ENCODE measurements at places on chromosomes 6 and 20. TPM values are rescaled to one million over a fixed set of nuclear protein-coding genes. Genes with fewer than 3 reads are reported as not detected.

DNA sequence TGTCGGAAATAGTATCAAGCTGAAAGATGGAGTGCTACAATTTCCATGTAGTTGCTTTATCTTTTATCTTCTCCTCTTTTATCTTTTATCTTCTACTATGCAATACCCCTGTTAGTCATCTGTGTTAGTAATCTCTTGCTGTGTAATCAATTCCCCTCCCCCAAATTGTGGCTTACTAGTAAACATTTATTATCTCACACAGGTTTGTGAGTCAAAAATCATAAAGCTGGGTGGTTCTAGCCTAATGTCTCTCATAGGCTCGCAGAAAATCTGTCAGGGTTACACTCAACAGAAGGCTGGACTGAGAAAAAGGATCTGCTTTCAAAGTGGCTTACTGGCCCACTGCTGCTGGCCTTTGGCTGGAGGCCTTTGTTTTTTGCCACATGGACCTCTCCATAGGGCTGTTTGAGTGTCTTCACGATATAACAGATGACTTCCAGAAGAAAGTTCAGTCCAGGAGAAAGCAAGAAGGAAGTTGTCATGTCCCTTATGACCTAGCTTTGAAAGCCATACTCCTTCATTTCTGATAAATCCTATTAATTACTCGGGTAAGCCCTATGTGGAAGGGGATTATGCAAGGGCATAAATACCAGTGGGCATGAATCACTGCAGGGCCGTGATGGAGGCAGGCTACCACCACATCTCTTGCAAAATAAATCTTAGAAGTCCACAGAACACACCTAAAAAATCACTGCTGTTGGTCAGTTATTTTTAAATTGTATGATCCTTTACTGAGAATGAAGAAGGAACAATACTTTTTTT lies 24.5 kb upstream of the PTCHD4 start:
- no peak overlapping the region for H3K4me3 ChIP-seq
- no peaks in the 10 kb centered on the region for H3K4me1 ChIP-seq
- no peaks in the 10 kb centered on the region for H3K27me3 ChIP-seq
- no peak for DNase-seq

DNA sequence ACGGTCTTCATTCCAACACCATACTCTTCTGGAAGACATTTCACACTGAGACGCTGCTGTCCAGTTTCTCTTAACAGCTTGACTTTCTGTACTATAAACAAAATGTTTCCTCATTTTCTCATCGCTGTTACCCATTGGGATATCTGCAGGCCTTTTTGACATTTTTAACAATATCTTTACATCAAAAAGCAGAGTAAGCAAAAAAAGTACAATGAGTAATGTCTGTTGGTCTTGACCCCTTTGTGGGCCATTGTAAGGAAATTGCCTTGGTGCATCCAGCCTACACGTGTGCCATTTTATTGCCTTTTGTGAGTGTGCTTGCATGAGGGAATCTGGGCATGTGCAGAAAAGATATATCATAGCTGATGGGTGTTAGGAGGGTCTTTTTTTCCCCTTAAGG lies 129.1 kb upstream of the MANEA start:
- no peaks in the 10 kb centered on the region for H3K4me1 ChIP-seq
- no peak overlapping the region for H3K4me3 ChIP-seq
- no peaks in the 10 kb centered on the region for H3K36me3 ChIP-seq
- no peaks in the 10 kb centered on the region for H3K27me3 ChIP-seq

GRCh38 chr6:135665935-135666334 lies 168.4 kb upstream of the AHI1 start:
- no peak overlapping the region for H3K4me3 ChIP-seq
- no peak for DNase-seq
- H3K36me3 ChIP-seq: no peaks in the 10 kb centered on the region
- H3K27ac ChIP-seq: no peak overlapping the region

- H3K27ac ChIP-seq: peak overlapping the region; percentile 65
- H3K4me1 ChIP-seq: peaks cover 35% of the 10 kb centered on the region
- H3K27me3 ChIP-seq: no peaks in the 10 kb centered on the region
- DNase-seq: no peak
- H3K4me3 ChIP-seq: no peak overlapping the region
Measured at GRCh38 chr20:50540620-50541605, 30.7 kb downstream of the PTPN1 start.

GRCh38 chr6:114055349-114055748 lies 84.4 kb upstream of the HDAC2 start:
- no peaks in the 10 kb centered on the region for H3K36me3 ChIP-seq
- no peak overlapping the region for H3K27ac ChIP-seq
- H3K4me3 ChIP-seq: no peak overlapping the region
- no peak for DNase-seq

- H3K27me3 ChIP-seq: no peaks in the 10 kb centered on the region
- no peaks in the 10 kb centered on the region for H3K36me3 ChIP-seq
- no peak for DNase-seq
- H3K27ac ChIP-seq: no peak overlapping the region
Measured at GRCh38 chr6:168047841-168048723, 30.9 kb downstream of the FRMD1 start.

DNA sequence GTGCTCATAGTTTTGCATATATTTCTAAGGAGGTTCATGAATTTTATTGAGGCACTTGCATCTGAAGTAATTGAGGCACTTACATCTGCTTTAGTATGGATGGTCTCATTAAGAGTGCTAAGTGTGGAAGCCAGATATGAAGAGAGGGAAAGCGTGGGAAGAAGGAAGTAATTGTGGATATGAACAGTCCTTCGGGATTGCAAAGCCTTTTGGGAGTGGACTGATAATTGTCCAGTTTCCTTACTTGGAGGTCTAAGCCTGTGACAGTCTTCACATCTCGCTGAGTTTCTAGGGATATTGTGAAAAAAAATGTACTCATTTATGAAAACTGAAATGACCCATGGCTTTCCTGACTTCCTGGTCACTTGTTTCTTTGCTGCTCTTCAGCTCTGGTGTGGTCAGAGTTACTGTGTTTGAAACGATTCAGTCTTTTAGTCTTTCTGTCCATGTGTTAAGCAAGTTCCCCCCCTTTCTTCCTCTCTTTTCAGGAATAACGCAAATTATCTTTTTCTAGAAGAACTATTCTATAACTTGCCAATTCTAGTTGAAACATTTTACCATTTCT lies 137.3 kb downstream of the ZFAND3 start:
- no peak overlapping the region for H3K4me3 ChIP-seq
- no peaks in the 10 kb centered on the region for H3K27me3 ChIP-seq
- DNase-seq: no peak
- no peak overlapping the region for H3K27ac ChIP-seq
- no peaks in the 10 kb centered on the region for H3K36me3 ChIP-seq

DNA sequence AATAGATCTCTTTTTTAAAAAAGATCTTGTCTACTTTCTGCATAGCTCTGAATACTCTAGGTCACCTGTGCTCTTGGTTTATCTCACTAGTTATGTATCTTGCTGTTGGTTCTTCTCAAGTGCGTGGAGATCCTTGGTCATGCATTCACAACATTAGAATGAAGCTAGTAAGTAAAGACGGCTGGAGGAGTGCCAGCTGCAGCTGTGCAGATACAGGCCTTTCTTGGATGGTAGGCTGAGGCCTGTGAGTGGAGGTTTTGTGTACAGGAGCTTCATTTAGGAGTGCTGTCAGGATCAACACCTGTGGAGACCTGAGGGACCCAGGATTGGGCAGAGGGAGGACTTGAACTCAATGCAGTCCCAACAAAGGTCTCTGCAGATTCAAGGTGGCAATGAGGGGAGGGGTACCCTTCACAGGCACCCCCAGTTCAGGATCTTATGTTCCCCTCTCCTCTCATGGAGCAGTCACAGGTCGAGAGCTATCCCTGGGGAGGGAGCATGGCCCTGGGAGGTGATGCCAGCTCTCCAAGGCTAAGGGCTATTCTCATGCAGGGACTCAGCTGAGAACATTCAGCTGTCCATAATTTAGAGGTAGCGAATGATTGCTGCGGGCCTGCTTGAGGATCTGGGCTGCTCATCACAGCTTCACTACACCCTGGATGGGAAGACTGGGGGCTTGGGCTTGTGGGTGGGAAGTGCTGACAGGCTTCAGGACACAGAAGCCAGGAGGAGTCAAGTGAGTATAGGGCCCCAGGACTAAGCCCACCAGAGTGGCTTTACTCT lies 98.9 kb upstream of the ENPP5 start:
- H3K27ac ChIP-seq: no peak overlapping the region
- no peak for DNase-seq
- no peak overlapping the region for H3K4me3 ChIP-seq
- peaks cover 18% of the 10 kb centered on the region for H3K4me1 ChIP-seq
- H3K27me3 ChIP-seq: no peaks in the 10 kb centered on the region

GRCh38 chr20:7798176-7798575 lies 142.1 kb downstream of the HAO1 start:
- H3K4me1 ChIP-seq: no peaks in the 10 kb centered on the region
- no peak overlapping the region for H3K4me3 ChIP-seq
- no peaks in the 10 kb centered on the region for H3K36me3 ChIP-seq
- H3K27ac ChIP-seq: no peak overlapping the region
- DNase-seq: no peak
- no peaks in the 10 kb centered on the region for H3K27me3 ChIP-seq

DNA sequence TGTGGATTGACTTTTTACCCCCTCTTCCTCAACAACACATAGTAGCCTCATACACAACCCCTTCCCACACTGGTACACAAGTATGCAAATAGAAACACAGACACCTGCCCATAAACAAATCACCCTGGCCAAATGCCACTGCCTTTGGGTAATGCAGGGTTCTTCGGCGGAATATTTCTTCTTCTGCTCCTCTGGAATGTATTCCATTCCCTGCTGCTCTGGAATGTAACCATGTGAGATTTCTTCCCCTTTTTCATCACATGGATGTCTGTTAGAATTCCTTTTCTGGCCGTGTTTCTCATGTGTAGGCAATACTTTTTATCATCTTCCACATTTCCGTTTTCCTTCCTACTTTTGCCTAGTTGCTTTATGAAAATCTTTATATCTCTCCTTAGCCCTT lies 76.1 kb upstream of the TPD52L1 start:
- no peaks in the 10 kb centered on the region for H3K4me1 ChIP-seq
- H3K27ac ChIP-seq: no peak overlapping the region
- H3K4me3 ChIP-seq: no peak overlapping the region
- no peaks in the 10 kb centered on the region for H3K27me3 ChIP-seq
- H3K36me3 ChIP-seq: peaks cover 20% of the 10 kb centered on the region
- DNase-seq: no peak

DNA sequence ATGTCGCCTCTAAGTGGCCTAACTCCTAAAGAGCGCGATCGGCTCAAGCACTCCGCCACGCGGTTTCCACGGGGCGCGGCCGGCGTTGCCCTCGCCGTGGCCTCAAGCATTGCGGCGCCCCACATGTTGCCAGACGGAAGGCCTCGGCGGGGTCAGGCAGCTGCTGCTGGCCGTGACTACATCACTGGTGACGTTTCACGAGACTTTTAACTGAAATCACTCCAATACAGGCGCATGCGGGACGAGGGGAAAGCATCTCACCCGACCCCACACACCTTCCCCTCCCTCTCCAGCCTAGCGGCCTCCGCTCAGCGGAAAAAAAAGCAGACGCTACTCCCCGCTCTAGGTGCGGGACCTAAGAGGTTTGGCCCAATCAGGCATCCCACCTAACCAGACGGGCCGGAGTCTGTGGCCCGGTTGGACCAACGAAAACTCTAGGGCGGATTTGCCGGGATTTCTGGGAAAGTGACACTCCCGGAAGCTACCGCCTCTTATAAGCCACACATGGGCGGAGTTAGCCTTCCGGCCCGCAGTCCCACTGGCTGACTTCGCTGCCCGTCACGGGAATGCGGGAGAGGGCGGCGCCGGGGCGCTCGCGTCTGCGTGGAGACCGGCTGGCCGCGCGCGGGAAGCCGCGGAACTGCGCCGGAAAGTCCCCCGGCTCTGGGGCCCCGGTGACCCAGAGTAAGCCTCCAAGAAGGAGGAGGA lies at the start of gene NXT1:
Gene NXT1 (plus strand): TSS at position 596 of the 708 bp plus-strand sequence. CDS start 3,251 bp downstream, outside the sequence.
- peaks cover 10% of the 10 kb centered on the region for H3K36me3 ChIP-seq
- DNase-seq: peak; percentile 98
- H3K27ac ChIP-seq: peak within 1 kb of the TSS; percentile 94
- peaks cover 33% of the 10 kb centered on the region for H3K4me1 ChIP-seq
- H3K27me3 ChIP-seq: no peaks in the 10 kb centered on the region
- peak within 1 kb of the TSS; percentile 87 for H3K4me3 ChIP-seq

DNA sequence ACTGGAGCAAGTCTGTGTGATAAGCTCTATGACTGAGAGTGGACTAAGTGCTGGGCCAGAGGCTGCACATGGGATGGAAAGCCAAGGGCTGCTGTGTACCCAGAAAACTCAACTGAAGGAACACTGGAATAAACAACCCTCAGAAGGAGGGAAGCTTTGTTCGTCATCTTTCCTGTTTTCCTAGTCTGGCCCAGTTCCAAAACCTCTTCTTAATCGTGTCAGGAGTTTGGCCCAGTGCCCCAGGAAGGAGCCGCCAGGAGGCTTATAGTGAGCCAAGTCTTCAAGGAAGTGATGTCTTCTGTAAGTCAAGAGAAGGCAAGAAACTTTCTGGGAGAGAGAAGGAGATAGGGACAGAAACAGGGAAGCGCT lies 23.3 kb upstream of the TOP1 start:
- peak overlapping the region; percentile 80 for H3K27ac ChIP-seq
- DNase-seq: peak; percentile 93
- no peaks in the 10 kb centered on the region for H3K36me3 ChIP-seq
- H3K27me3 ChIP-seq: no peaks in the 10 kb centered on the region
- H3K4me1 ChIP-seq: peaks cover 42% of the 10 kb centered on the region
- H3K4me3 ChIP-seq: no peak overlapping the region

The MYCT1 gene
- 18.5 TPM for total RNA-seq

The CPXM1 gene
- not detected for total RNA-seq

The PLEKHG1 gene
- 26.4 TPM for total RNA-seq

- H3K27me3 ChIP-seq: no peaks in the 10 kb centered on the region
- H3K36me3 ChIP-seq: no peaks in the 10 kb centered on the region
- H3K27ac ChIP-seq: no peak overlapping the region
- no peak overlapping the region for H3K4me3 ChIP-seq
- H3K4me1 ChIP-seq: peaks cover 7% of the 10 kb centered on the region
Measured at GRCh38 chr6:36347621-36348020, 10.9 kb upstream of the BNIP5 start.

DNA sequence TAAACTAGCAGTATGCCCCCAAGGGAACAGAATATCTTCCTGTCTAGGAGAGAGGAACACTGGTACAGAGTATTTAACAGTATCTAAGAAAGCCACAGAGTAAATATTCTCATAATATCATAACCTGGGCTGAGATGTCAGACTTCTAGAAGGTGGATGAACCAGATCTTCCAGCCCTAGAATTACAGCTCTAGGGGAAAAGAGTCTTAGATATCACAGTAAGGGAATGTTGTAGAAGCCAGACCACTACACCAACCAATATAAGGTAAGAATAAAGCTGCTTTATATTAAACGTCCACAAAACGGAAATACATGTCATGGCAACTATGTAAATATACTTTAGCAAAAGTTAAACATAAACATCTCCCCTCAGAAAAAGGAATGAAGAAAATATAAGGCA lies 12.4 kb downstream of the SERINC1 start:
- no peak for DNase-seq
- H3K27ac ChIP-seq: no peak overlapping the region
- H3K27me3 ChIP-seq: no peaks in the 10 kb centered on the region
- no peak overlapping the region for H3K4me3 ChIP-seq

Measured in stomach (tissue), 19 donors.